ENCODE measurements at places on chromosomes 16 and 17. TPM values are rescaled to one million over a fixed set of nuclear protein-coding genes. Genes with fewer than 3 reads are reported as not detected.

Gene ALDH3A1
- 1.6 TPM for total RNA-seq

Gene MRPL58
- total RNA-seq = 46.1 TPM

Gene TSNAXIP1
- total RNA-seq = 1.3 TPM

Gene RAB26
- 2.9 TPM for total RNA-seq

Gene TSPAN10
- 2.6 TPM for total RNA-seq

Gene ARHGAP44
- total RNA-seq = 1.2 TPM

Gene CSH1
- total RNA-seq = not detected

Gene RAI1
- 13.7 TPM for total RNA-seq

Gene ALOX15B
- 0.17 TPM for total RNA-seq

Gene GLP2R
- under 0.01 TPM for total RNA-seq

Gene EPX
- not detected for total RNA-seq

Gene HSD17B1
- total RNA-seq = 1.8 TPM

Gene RBBP6
- 23.1 TPM for total RNA-seq

Gene TMEM238L
- not detected for total RNA-seq

Gene TOM1L1
- 19.3 TPM for total RNA-seq

Gene PYCARD
- total RNA-seq = 120 TPM

Gene NOXO1
- 0.15 TPM for total RNA-seq

Gene TMED6
- 0.29 TPM for total RNA-seq

Gene ELMO3
- 0.29 TPM for total RNA-seq

Gene EVPLL
- total RNA-seq = not detected

Gene HS3ST4
- total RNA-seq = not detected

Gene GRB7
- total RNA-seq = 0.17 TPM

Gene SLC4A1
- not detected for total RNA-seq

Gene CPSF4L
- total RNA-seq = not detected

Gene TEKT1
- not detected for total RNA-seq

Gene KRT32
- not detected for total RNA-seq

Gene ADORA2B
- 11.2 TPM for total RNA-seq

Gene ACSM2A
- total RNA-seq = not detected

Gene BBS2
- 108 TPM for total RNA-seq

Gene TERB1
- total RNA-seq = not detected
